ENCODE measurements at places on chromosomes 11 and 22. TPM values are rescaled to one million over a fixed set of nuclear protein-coding genes. Genes with fewer than 3 reads are reported as not detected.

The CALCA gene
- total RNA-seq, result not detected

The C11orf97 gene
- not detected for total RNA-seq

The ADAMTS8 gene
- 0.40 TPM for total RNA-seq

The OR2AG2 gene
- 0.11 TPM for total RNA-seq

The MYOD1 gene
- not detected for total RNA-seq

The NLRP14 gene
- total RNA-seq, result 0.24 TPM

The HOATZ gene
- total RNA-seq, result not detected

The POU2AF2 gene
- 1.4 TPM for total RNA-seq

The OR2AT4 gene
- total RNA-seq, result not detected

The OR51B2 gene
- total RNA-seq, result not detected

The CCDC116 gene
- total RNA-seq, result 0.53 TPM

The PPP6R3 gene
- 112 TPM for total RNA-seq

The OR52I2 gene
- not detected for total RNA-seq
